NCI-H1417 treated with DMSO at 0.1 percent for 48 hours (cell line): ENCODE measurements at places on chromosomes 11 and 22.

- no peak for DNase-seq
These were observed 19.9 kb downstream of the SYN3 start for GRCh38 chr22:33038131-33038772.

GRCh38 chr11:41996533-41996932 lies 537.1 kb upstream of the LRRC4C start:
- no peak for DNase-seq

DNA sequence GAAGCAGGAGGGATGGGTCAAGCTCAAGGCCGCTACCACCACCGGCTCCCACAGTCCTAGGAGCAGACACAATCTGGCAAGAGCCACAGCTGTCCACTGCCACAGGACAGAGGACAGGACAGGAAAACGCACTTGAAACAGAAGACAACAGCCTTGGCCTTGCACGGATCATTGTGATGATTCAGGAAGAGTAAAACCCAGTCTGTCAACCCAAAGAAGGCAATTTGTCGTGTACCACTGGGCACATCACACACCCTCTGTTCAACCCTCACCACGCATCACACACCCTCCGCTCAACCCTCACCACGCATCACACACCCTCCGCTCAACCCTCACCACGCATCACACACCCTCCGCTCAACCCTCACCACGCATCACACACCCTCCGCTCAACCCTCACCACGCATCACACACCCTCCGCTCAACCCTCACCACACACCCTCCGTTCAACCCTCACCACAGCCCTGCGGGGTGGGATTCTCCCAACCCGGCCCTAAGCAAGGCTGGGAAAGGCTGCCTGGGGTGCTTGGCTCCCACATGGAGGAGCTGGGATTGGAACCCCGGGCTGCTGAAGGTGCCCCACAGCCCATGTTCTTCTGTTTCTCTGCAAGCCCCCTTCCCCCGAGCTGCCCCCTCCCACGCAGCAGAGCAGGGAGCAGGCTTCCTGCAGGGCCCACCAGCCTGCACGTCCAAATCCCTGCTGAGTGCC lies 11.3 kb upstream of the CDC42BPG start:
- no peak for DNase-seq

DNA sequence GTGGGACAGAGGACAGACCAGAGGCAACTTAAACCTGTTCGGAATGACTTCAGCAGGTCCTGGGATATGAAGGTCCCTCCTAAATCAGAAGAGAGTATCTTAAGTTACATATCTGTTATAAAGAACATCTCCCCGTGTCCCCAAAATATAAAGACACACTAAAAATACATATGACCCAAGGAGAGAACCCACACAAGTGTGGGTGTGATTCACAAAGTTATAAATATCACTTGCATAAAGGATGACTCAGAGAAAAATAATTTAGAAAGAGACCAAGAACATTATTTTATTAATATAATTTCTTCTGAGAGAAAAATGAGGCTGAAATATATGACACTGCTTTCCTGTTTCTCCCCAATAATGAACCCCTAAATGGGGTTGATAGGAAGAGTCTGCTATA lies 14.2 kb downstream of the OR5B21 start:
- DNase-seq, result no peak
